Body of pancreas (tissue), 4 donors: ENCODE measurements at places on chromosomes 7 and 10.

DNA sequence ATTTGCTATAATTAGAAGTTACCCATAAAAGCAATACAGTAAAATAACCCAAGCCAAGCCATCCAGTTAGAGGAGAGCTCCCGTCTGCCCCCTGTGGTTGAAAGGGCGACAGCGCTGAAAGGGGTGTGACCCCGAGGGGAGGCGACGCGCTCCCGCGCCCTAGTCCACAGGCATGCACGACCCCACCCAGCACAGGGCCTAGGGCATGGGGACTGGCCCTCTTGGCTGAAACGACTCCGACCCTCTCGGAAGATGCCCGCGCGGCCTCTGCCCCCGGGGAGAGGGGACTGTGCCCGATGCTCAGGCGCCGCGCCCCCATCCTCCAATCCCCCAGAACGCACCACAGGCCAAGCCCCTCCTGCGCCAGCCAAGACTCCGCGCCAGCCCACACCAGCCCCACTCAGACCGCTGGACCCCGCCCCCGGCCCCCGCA lies 64.0 kb downstream of the CSGALNACT2 start:
- no peak overlapping the region for H3K27ac ChIP-seq
- no peaks in the 10 kb centered on the region for H3K27me3 ChIP-seq
- H3K36me3 ChIP-seq, result no peaks in the 10 kb centered on the region
- H3K4me1 ChIP-seq, result peaks cover 11% of the 10 kb centered on the region

- peaks cover 80% of the 10 kb centered on the region for H3K4me1 ChIP-seq
- H3K27ac ChIP-seq, result peak within 1 kb of the TSS; percentile 93
- no peaks in the 10 kb centered on the region for H3K36me3 ChIP-seq
These were observed at the start of gene SMARCD3 for GRCh38 chr7:151248346-151249033. SMARCD3 (minus strand) TSS chr7:151248694; CDS start chr7:151248562, 132 bp downstream.

DNA sequence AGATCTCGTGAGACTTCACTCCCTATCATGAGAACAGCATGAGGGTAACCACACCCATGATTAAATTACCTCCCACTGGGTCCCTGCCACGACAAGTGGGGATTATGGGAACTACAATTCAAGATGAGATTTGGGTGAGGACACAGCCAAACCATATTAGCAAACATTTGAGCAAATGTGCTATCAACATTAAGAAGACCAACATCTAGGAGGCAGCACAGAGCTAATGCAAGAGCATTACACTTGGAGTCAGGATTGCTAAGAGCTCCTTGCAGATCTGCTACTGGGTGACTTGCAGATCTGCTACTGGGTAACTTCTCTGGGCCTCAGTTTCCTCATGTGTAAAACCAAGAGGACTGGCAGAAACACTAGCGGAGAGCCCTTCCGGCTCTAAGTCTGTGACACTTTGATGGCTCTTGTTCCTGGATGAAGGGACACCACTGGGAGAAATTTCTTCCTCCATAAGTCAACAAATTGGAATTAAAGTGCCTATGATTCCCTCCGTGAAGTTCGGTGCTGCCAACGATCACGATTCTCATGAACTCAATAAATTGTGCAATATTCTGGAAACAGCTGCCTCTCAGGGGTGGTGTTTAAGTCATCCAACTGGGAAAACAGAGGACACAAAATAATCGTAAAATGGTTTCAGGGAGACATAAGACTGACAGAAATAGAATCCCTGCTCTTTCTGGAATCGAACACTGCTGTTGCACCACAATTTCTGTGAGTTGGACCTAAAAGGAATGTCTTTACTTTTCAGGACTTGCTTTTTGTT lies 115.8 kb upstream of the ITGB1 start:
- no peak overlapping the region for H3K4me3 ChIP-seq
- no peaks in the 10 kb centered on the region for H3K27me3 ChIP-seq
- peaks cover 8% of the 10 kb centered on the region for H3K4me1 ChIP-seq
- H3K36me3 ChIP-seq, result no peaks in the 10 kb centered on the region

- H3K36me3 ChIP-seq, result no peaks in the 10 kb centered on the region
- no peaks in the 10 kb centered on the region for H3K27me3 ChIP-seq
- no peak for DNase-seq
- no peak overlapping the region for H3K27ac ChIP-seq
- H3K4me3 ChIP-seq, result no peak overlapping the region
These were observed 126.8 kb upstream of the FAM20C start for GRCh38 chr7:65554-65953.

- peak; percentile 59 for DNase-seq
- no peaks in the 10 kb centered on the region for H3K27me3 ChIP-seq
- no peak overlapping the region for H3K4me3 ChIP-seq
- H3K27ac ChIP-seq, result no peak overlapping the region
- peaks cover 12% of the 10 kb centered on the region for H3K4me1 ChIP-seq
These were observed 12.1 kb upstream of the TRUB1 start for GRCh38 chr10:114925587-114926586.

GRCh38 chr7:45703373-45703821 lies 129.2 kb downstream of the ADCY1 start:
- H3K27me3 ChIP-seq, result no peaks in the 10 kb centered on the region
- H3K4me3 ChIP-seq, result no peak overlapping the region
- H3K27ac ChIP-seq, result no peak overlapping the region
- peak; percentile 3 for DNase-seq
- no peaks in the 10 kb centered on the region for H3K36me3 ChIP-seq

DNA sequence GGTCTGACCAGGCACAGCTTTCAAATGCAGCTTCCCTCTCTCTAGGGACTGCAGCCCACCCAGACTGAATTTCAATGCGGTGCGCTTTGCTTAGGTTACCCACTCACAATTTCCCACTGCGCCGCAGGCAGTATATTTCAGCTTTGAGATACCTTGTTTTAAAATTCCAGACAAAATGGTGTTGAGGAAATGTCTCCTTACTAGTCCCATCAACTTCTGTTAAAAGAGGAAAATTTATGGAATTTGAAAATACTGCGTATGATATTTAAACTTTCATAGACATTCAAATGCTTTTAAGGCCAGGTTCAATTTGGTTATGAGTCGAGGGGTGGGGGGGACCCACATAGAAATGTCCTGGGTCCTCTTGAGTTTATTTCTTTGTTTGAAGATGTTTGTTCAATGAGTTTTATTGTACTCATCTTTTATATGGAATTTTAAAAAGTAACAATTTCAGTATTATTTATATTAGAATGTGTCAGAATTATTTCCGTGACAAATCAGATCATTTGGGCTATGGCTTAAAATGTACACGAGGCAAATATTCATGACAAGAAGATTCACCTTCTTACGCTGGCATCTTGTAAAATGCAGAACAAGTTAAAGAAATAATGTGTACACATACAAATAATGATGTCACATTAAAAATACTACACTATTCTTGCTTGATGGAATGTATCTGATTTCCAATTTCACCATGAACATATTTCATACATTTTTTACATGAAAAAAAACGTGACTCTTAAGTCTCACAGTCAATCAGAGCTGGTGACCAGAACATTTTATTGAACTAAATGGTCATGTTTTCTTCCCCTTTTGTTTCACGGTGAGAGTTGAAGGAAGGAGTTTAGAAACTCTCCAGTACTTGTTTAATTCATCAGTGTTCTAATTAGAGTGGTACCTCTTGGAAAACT lies 1.3 kb downstream of the IKZF1 start:
- H3K27me3 ChIP-seq, result peaks cover 18% of the 10 kb centered on the region
- H3K4me3 ChIP-seq, result no peak overlapping the region
- H3K4me1 ChIP-seq, result peaks cover 11% of the 10 kb centered on the region
- no peak for DNase-seq
